ENCODE measurements at places on chromosomes 3 and 15.

DNA sequence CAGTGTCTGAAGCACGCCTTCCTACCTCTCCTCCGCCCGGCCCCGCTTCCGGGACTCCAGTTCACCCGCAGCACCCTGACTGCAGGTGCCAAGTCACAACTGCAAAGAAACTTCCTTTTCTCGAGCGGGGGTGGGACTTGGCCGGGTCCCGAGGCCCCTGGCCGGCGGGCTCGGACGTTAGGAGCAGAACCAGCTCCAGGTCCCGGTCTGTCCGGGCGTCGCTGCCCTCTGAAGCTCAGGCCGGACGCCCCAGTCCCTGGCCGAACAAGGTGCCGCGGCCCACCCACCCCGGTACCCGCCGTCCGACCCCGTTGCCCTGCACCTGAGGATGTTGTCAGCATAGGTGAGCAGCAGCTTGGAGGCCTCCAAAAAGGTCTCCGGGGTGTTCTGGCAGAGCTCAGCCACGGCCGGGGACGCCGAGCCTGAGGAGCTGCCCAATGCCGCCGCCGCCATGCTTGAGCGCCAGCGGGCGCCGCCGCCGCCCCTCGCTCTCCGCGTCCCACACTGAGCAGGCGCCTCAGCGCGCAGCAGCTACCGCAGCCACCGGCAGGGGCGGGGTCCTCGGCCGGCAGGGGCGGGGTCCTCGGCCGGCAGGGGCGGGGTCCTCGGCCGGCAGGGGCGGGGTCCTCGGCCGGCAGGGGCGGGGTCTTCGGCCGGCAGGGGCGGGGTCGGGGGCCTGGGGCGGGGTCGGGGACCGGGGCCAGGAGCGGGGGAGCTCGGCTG lies at the start of gene NGLY1:
NGLY1 (minus strand) TSS at position 506 of the 723 bp plus-strand sequence; CDS start at position 453, 53 bp downstream.
- DNase-seq, result peak; percentile 77

GRCh38 chr3:21484828-21485144 lies 266.2 kb downstream of the ZNF385D start:
- no peak for DNase-seq

- DNase-seq, result peak; percentile 13
These were observed 159.7 kb downstream of the POLR2M start for GRCh38 chr15:57866149-57866736.

- DNase-seq, result no peak
These were observed 61.0 kb downstream of the TLE3 start for GRCh38 chr15:70036585-70037291.

GRCh38 chr15:78999636-79000035 lies 54.8 kb upstream of the CTSH start:
- no peak for DNase-seq

DNA sequence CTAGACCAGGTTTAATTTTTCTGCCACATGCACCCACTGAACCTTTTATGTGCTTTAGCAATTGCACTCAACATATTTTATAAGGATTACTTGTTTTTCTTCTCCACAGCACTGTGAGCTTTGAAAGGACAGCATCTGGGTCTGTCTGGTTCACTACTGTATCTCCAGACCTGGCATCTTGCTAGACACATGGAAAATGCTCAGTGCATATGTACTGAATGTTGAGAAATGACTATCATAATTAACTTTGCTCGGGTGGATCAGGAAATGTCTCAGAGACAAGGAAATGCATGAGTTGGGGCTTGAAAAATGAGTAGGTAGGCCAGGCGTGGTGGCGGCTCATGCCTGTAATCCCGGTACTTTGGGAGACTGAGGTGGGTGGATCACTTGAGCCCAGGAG lies 40.2 kb downstream of the DOCK3 start:
- no peak for DNase-seq

- DNase-seq, result no peak
These were observed 229.8 kb downstream of the NFKBIZ start for GRCh38 chr3:102078854-102079808.

GRCh38 chr3:172616031-172616461 lies 92.8 kb upstream of the TNFSF10 start:
- DNase-seq, result no peak

GRCh38 chr3:24507776-24508422 lies 13.2 kb upstream of the THRB start:
- DNase-seq, result no peak

DNA sequence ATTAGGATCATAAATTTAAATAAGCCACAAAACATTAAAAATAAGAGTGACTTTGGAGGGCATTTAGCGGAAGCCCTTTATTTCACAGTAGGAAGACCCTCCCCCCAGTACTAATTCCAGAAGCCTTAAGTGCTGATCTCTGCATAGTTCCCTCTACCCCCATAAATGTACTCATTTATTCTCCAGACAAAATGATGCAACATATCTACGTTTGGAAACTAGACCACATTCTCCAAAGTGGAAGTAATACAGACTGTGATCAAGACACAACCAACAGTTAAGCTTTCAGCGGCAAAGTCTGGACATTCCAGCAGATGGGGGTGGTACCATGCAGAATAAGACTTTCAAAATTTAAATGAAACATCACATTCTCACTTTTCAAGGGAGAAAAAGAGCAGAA lies 44.8 kb upstream of the RPS17 start:
- DNase-seq, result no peak

DNA sequence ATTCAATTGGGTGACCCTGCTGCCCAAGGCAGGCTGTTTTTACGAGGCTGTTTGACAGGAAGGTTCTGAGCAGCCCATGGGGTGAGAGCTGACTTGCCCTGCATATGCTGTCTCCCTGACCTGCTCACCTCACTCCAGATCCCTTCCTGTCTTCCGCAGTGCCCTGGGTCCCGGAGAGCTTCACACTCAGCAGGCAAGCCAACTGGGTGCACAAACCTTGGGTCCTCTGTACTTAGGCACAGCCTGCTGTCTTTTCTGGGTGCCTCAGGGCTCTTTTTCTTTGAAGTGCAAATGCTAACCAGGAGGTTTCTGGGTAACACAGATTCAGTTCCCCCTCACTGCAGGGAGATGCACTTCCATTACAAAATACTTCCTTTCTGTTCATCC lies 32.8 kb downstream of the ZXDC start:
- DNase-seq, result no peak

DNA sequence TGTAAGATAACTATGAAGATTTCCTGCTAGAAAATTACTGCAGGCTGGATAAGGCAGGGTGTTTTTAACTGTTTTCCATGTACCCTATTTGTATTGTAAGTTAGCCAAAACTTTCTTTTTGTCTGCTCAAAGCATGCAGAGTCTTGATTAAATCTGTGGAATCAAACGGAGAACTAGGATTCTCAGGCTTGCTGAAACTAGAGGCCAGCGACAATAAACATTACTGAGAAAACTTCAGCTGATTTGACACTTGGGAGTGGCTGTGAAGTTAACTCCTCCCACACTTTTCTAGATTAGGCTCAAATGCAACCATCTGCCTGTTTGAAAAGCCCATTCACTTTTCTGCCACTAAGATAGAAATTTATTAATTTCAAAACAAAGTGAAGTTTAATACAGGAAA lies 153.2 kb upstream of the FRMD4B start:
- DNase-seq, result no peak

- DNase-seq, result no peak
These were observed 8.9 kb upstream of the FAM131A start for GRCh38 chr3:184328516-184328915.

GRCh38 chr3:42826141-42826540 lies 16.9 kb downstream of the ACKR2 start:
- DNase-seq, result no peak

DNA sequence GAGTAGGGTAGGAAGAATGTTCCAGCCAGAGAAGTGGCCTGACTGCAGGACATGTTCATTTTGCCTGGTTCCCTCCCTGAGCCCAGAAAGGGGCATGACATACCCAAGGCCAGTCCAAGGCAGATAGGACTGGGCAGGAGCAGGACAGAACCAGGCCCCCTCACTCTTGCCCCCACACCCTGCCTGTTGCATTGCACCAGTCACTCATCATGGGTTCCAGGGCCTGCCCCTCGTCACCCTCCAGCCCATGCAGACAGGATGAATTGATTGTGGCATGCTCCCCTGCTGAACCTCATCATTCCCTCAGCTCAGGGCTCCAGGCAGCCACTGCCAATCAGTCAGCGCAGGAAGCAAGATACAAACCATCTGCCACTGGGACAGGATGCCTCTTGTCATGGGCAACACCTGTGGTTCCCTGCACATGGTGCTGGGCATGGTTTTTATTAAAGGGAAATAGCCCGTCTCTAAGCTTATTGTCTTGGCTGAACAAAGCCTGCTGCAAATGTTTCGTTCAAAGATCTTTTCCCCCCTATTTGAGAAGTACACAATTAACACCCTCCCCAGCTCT lies 48.9 kb downstream of the RASGRF1 start:
- DNase-seq, result no peak

GRCh38 chr3:147807776-147808175 lies 398.6 kb downstream of the ZIC1 start:
- DNase-seq, result no peak

GRCh38 chr3:187450431-187451190 lies 82.4 kb downstream of the RTP4 start:
- no peak for DNase-seq

- DNase-seq, result no peak
These were observed 69.2 kb downstream of the MEIS2 start for GRCh38 chr15:37031198-37031597.

- DNase-seq, result no peak
These were observed 52.4 kb downstream of the TBL1XR1 start for GRCh38 chr3:177144922-177145321.

DNA sequence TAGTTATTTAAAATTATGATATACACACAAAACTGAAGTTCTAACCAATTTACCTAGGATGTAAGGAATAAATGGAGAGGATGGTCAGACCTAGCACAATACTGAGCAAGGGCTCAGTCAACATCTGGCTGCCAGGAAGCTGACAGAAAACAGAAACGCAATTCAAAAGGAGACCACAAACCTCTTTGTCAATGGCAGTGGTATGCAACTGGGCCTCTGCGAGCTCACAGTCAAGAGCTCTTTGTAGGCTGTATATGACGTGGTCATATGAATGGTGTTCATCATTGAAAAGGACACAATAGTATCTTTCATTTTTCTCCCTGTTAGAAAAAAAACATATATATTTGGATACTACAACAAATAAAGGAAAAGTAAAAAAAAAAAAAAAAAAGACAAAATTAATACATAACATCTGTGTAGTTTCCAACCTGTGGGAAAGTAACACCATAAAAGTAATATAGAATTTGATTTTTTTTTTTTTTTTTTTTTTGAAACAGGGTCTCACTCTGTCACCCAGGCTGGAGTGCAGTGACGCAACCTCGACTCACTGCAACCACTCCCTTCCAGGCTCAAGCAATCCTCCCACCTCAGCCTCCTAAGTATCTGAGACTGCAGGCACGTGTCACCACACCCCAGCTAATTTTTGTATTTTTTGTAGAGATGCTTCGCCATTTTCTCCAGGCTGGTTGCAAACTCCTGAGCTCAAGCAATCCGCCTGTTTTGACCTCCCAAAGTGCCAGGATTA lies 37.9 kb downstream of the UBR1 start:
- DNase-seq, result no peak

DNA sequence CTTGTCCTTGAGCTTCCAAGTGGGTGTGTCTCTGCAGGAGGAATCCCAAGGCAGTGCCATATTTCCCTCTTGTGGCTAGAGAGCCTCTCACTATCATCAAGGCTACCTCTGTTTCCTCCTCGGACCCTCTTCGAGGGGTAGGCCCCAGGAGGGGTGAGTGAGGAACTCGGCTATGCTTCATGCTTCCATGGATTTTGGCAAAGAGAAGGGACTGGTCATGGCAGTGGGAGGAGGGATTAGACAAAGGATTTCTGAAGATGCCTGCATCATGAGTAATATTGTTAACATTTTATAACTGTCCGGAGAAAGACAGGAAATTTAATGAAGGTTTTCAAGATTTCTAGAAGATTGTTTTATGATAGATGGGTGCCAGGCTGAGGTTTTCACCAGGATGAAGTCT lies 241.5 kb downstream of the CLSTN2 start:
- DNase-seq, result no peak

DNA sequence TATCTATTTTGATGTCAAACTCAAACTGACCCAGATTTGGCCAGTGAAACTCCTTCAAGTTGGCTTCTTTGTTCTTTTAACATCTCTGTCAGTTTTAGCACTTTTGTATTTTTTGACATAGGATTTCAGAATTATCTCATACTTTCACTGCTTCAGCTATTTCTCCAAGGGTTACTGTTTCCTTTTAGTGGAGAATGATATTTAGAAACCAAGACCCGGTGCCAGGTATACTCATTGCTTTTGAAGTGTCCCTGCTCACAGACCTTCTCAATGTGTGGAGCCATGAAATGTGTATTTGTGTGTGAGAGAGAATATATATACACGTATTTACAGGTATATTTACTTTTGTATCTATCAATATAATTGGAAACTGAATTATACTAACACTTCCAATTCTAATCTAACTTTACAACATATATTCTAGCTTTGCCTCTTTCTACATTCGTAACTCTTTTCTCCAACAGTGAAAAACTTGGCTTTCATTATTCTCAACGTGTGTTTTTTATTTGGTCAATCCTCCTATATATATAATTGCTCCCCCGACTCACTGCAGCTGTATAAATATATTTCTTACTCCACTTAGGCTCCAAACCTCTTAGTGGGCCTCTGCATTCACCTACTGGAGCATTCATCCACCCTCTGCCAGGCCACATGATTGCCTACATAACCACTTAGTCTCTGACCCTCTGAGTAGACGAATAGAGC lies 54.0 kb downstream of the OTOL1 start:
- no peak for DNase-seq

DNA sequence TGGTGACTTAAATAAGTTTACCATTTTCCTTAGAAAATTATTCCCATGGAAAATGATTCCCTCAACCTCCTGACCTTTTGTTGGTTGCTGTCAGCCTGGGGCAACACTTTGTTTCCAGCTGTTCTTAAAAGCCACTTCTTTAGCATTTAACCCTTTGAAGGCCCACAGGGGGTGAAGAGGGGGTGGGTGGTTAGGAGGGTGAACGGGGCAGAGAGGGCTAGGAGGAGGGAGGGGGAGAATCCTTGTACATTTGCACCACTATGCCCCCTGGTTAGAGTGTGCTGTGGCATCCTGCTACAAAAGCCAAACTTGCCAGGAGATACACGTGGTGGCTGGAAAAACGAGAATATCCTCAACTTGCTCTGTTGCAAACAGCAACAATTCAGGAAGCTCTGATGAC lies 273.2 kb upstream of the RGMA start:
- no peak for DNase-seq

DNA sequence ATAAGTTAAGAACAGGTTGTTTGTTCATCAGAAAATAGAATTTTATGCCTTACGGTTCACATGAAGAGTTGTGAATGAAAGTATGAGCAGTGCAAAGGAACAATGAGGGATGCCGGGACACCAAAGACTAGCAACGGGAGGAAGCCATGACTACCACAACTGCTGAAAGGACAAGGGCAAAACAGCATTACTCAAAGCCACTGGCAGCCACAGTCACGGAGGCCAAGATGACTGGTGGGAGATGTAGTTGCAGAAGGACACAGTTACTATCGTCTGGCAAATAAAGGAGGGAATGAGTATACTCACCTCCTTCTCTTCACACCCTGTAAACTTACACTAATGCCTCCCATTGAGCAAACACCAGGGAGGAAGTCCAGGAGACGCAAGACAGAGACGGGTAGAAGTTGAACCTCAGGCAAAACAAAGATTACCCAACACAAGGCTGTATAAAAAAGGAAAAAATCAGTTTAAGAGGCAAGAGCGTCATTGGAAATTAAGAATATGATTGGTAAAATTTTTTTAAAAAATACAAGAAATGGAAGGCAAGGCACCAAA lies 675.5 kb downstream of the FHIT start:
- DNase-seq, result no peak

GRCh38 chr15:77617476-77618230 lies 15.1 kb downstream of the LINGO1 start:
- DNase-seq, result no peak

GRCh38 chr3:144497452-144497851 lies 525.8 kb downstream of the DIPK2A start:
- no peak for DNase-seq

- DNase-seq, result no peak
These were observed 775 bp downstream of the ARNT2 start for GRCh38 chr15:80404761-80405553.
